ENCODE measurements at places on chromosomes 11 and 22.
A peak's percentile ranks its signal among the peaks of the same experiment; 100 is the strongest.

GRCh38 chr11:127651888-127652221, 651.3 kb upstream of the KIRREL3 start:
- no peak for DNase-seq

- DNase-seq, result no peak
Measured at GRCh38 chr22:50162391-50162956, 8.1 kb upstream of the PANX2 start.

DNA sequence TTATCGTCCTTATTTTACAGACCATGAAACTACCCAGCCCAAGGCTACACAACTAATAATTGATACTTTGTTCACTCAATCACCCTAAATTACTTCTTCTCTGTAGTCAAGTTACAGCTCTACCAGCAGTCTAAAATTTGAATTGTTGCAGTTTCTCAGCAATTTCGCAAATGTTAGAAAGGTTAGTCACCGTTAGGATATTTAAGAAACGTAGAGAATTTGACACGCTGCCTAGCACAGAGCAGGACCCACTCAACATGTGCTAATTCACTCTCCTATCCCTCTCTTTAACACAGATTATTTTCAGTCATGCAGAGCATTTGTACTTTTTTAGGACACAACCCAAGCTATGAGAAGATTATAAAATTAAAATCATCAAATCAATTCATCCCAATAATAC, 771.1 kb upstream of the LUZP2 start:
- no peak for DNase-seq

GRCh38 chr11:40315122-40315521, 1144.3 kb downstream of the LRRC4C start:
- DNase-seq, result no peak

- DNase-seq, result peak; percentile 27
Measured at GRCh38 chr22:44181033-44181911, 547 bp downstream of the PARVG start.

DNA sequence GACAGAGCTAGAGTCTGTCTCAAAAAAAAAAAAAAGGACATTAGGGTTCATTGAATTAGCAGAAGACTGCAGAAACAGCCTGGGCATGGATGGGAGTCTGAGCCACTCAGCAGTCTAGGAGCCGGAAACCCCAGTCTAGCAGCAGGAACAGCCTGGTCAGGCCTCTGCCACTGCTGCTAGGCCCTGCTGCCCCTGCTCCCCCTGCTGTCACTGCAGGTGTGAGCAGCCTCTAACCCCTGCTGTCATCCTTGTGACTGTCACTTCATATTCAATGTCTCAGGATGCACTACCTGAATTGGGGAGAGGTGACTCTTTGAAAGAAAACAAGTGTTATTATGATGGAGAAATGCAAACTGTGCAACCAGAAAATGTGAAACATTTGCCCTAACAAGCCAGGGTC, 7.0 kb upstream of the DDX17 start:
- DNase-seq, result no peak

DNA sequence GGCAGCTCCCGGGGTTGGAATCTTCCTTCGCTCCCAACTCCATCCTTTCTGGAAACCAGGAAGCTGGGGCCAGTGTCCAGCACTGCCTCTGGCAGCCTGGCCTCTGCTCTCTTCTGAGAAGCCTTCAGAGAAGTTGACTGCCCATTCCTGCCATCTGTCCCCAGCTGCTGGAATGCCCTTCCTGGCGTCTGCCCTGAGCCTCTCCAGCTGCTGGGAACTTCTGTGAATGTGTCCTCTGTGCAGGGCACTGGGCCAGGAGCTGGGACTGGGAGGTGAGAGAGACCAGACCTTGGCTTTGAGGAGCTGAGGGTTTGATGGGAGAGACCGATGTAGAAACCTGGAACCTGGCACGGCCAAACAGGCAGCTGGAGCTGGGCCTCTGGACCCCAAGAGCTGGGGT, 5.9 kb upstream of the SOX10 start:
- DNase-seq, result no peak

- DNase-seq, result no peak
Measured at GRCh38 chr22:20453222-20453621, 15.6 kb upstream of the SCARF2 start.

- DNase-seq, result no peak
Measured at GRCh38 chr22:18095101-18095805, 15.4 kb upstream of the TUBA8 start.

DNA sequence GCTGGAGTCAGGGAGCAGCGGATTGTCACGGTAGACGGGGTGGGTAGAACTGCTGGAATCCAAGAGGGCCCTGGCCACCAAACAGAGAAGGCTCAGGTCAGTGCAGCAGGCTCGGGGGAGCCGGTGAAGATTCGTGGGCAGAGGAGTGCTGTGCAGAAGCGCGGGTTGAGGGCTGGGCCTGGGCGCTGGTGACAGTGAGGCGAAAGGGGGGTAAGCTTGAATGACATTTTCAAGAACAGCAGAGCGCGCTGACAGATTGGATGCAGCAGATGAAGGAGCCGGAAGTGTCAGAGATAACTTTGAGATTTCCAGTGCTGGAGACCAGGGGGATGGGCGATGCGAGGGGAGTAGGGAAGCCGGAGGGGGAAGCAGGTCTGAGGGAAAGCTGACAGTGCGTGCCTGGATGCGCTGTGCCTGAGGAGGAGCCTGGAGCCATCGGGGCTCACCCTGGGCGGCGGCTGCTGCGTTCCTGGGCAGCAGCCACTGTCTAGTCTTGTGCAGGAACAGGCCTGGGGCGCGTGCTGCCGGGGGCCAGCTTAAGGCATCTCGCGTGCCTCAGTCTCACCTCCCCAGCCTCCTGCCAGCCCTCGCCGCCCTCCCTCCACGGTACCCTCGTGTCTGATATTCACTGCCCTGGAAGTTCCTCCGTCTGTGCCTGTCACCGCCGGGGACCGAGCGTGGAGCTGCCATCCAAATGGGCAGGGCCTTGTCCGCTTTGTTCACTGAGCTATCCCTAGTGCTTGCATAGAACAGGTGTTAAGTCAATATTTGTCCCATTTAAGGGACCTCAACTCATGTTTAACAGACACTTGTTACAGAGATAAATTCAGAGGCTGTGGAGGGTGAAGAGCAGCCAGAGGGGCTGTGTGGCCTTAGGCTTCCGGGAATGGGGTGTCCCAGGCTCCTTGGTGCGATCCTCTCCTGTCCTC, 5.2 kb downstream of the GRIK4 start:
- DNase-seq, result no peak

GRCh38 chr22:41563051-41563711, 2.4 kb downstream of the CSDC2 start:
- DNase-seq, result no peak

- DNase-seq, result no peak
Measured at GRCh38 chr11:126805870-126806269, 194.7 kb downstream of the KIRREL3 start.

- no peak for DNase-seq
Measured at GRCh38 chr11:88231894-88232482, 56.7 kb upstream of the RAB38 start.

GRCh38 chr11:59730896-59731565, 17.4 kb upstream of the OR10V1 start:
- no peak for DNase-seq

- no peak for DNase-seq
Measured at GRCh38 chr11:13114566-13115379, 105.7 kb downstream of the RASSF10 start.

- DNase-seq, result no peak
Measured at GRCh38 chr22:38262051-38262795, 10.6 kb downstream of the TMEM184B start.

DNA sequence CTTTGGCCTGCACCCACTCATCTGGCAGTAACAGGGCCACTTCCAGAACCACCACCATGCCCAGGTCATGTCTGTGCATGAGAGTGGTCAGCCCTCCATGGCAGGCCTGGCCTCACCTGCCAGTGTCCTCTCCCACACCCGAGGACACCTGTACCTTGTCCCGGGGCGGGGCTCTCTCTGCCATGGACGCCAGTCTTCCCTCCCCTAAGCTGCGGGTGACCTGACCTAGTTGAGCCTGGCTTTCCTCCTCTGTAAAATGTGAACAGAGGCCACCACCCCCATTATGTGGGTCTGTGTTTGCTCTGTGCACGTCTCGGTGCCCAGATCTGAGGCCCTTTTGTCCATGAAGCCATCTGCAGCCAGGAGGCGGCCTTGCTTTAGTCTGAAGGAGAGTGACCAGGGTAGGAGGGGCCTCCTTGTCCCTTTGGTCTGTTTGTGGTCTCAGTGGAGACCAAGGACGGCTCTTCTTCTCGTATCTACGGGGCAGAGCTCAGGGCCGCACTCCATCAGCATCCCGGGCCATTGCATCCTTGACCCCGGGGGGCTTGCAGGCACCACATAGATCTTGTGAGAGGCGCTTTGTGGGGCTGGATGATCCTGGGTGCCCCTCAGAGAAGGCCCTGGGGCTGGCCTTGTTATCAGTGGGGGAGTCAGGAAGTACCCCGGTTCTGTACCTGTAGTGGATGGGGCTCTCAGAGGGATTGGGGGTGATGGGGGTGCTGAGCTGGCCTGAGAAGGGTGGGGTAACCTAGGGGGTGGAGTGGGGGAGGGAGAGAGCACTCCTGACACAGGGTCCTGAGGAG, 121.6 kb downstream of the KCNQ1 start:
- DNase-seq, result no peak

GRCh38 chr11:88631497-88631896, 294.0 kb upstream of the CTSC start:
- no peak for DNase-seq

DNA sequence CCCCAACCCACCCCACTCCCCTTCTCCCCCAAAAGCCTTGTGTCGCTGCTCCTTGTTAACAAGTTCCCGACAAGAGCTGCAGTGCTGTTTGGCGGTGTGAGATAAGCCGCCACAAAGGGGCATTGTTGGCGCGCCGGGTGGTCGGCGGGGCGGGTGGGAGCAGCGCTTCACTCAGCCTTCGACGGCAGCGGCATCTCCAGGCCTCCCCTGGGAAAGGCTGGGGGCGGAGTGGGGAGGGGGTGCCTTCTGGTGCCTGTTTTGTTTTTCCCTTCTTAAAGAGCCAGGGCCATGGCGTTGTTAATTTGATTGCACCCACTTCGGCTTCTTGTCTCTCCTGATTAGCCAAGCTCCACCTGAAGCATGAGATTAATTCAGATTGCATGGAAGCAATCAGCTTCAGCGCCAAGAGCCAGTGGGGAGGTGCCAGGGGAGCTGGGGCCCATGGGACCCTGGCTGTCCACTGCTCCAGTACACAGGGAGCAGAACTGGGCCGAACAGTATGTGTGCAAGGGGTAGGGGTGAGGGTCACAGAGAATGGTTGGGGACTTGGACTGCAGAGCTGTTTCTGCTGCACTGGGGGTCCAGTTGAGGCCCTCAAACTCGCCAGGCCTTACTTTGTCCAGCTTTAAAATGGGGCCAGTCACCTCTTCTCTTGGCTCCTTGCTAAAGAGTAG, 165.1 kb downstream of the CEP164 start:
- DNase-seq, result no peak

DNA sequence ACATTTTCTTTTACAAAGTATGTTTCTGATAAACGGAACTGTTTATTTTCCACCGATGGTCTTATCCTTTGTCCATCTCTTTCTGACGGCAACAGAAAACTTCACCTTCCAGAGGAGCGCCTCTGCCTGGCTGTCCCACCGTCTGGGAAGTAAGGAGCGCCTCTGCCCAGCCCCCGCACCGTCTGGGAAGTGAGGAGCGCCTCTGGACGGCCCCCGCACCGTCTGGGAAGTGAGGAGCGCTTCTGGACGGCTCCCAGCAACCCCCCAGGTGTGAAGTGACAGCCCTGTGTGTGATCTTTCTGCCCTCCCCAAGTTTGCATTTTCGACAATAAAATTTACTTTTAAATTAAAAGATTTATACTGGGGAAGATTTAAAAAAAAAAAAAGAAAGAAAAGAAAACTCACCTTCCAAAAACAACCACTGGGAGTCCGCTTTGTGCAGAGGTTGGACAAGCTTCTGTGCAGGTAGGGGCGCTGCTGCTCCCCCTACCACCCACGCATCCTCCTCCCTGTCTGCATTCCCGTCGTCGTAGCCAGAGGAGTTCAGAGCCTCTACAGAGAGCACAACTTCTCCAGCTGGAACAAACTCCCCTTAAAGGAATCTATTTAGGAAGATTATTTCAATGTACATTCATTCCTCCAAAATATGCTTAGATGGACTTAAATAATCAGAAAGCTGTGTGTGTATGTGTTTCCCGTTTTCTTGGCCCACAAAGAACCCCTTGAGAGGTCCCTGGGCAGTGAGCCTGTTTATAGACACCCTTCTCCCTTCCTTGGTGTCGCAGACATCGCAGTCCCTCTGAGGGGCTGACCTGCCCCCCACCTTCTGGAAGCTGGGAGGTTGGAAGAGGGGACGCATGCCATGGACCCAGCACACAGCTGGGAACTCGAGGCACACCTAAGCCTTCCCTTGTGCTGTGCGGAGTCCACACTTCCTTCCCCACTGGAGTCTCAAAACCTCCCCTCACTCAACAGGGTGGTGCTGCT, 849 bp upstream of the APOBEC3B start:
- DNase-seq, result no peak

DNA sequence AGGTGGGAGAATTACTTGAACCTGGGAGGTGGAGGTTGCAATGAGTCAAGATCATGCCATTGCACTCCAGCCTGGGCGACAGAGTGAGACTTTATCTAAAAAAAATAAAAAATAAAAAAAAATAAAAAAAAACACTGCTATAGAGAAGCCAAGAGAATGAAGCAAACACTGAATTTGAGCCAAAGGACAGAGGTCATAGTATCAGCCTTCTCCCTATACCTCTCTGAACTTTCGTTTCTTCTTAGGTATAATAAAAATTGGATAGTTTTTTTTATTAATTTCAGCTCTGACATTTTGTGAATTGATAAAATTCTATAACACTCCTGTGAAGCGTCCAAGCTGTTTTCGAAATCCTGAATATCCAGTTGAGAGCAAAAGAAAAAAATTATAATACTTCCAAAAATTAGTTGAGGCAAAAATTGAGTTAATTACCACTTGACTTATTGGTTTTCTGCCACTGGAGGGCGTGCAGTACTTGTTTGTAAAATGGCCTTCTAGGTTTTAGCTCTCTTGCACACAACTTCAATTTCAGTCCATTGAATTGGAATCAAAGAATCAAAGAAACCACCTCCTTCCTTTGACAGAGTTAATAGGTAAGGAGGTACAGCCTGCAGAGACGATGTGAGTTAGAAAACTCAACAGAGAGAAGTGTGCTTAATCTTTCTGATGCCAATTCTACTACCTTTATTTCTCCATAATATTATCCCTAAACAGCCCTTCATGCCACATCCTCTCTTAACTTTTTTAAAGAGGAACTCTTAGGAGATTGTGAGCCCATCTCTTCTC, 143.2 kb downstream of the BBOX1 start:
- no peak for DNase-seq

DNA sequence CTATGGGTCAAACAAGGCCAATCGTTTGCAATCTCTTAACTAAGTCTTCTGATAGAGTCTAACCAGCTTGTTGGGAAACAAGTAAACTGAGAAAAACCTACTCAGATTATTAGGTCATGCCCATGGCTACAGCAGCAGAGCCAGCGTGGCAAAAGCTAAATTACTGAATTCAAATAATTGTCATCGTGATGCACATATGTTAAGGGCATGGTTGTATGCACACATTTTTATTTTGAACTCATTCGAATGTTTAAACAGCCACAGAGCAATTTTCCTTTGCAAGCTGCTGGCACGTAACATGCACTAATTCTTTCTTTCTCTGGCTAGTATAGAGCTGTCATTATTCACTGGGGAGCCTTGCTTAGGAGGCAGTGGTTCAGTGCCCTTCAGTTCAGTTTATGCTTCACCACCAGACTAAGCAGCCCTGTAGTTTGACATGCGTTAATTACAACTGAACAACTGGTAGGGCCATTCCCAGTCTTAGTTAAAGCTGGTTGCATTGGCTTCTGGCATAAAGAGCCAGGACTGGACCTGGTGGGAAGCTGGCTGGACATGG, 396.4 kb downstream of the METTL15 start:
- DNase-seq, result no peak

- no peak for DNase-seq
Measured at GRCh38 chr11:36278531-36279282, 10.5 kb downstream of the COMMD9 start.

Measured in SIG-M5 (cell line).